H7 (cell line): ENCODE measurements at places on chromosomes 12 and 14. TPM values are rescaled to one million over a fixed set of nuclear protein-coding genes. Genes with fewer than 3 reads are reported as not detected.

Gene PRKD1
- total RNA-seq = 1.7 and 3.2 TPM in 2 replicates

Gene SYT10
- total RNA-seq = 0.69 and 0.92 TPM in 2 replicates

Gene PSMC6
- total RNA-seq = 113 and 143 TPM in 2 replicates

Gene SLC5A8
- total RNA-seq = not detected in 2 replicates

Gene SERPINA9
- total RNA-seq = not detected in 2 replicates

Gene PTPRR
- total RNA-seq = 0.59 and 0.85 TPM in 2 replicates

Gene KLRC3
- total RNA-seq = not detected in 2 replicates

Gene PTPN21
- 3.5 and 6.1 TPM in 2 replicates for total RNA-seq

Gene FAIM2
- not detected in 2 replicates for total RNA-seq

DNA sequence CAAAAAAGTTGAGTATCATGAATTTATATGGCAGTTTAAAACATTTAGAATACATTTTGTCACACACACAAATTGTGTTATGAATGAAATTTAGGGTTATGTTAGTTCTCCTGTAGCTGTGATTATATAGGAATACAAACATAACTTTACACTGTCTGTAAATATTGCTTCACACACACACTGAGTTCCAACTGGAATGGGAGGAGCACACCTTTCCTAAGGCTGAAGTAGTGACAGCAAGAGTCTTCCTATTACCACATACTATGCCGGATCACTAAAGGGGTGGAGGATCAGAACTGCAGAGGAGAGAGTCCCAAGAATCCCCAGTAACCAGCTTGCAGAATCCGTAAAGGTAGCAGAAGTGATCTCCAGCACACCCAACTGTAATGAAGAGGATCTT, 63.7 kb downstream of the DNAI7 start:
- DNase-seq = no peak

DNA sequence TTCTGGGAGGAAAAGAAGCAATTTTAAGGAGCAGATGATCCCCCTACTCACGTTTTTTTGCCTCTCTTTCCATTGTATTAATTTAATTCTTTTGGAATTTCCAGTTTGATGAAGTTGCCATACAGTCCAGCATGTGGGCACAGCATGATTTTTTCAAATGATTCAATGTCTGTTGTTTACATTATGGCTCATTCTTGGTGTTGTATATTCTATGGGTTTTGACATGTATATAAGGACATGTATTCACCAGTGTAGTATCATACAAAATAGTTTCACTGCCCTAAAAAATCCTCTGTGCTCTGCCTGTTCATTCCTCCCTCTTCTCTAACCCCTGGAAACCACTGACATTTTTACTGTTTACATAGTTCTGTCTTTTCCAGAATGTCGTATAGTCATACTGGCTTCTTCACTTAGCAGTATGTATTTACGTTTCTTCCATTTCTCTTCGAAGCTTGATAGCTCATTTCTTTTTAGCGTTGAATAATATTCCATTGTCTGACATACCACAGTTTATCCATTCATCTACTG, 13.3 kb upstream of the KLHDC2 start:
- no peak for DNase-seq

DNA sequence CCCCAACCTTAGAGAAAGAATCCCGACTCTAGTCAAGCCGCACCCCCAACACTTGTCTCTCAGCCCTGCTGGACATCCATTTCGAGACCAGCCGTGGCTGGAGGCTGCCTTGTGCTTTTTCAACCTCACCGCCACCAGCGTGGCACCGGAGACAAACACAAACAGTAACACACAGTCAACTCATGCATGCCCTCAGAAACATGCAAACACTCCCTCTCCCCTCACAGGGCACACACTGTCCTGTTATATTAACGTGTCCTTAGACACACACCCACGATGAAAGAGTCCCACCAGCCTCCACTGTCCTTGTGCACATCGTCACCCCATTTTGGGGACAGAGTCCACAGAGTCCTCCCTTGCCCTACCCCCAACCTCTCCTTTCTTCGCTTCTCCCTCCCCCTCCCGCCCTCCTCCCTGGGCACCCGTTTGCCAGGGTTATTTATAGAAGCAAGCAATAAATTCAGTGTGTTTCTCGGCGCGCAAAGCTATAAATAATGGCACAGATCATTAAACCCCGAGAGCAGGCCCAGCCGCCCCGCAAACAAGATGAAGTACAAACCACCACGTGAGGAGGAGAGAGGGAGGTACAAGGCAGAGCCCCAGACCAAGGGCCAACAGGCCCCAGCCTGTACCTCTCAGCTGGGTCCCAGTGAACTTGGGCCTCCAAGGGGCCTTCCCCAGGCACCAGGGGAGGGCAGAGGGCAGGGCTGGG, 27.9 kb downstream of the SMUG1 start:
- no peak for DNase-seq

GRCh38 chr12:129119537-129119936, 266.3 kb downstream of the GLT1D1 start:
- peak; percentile 43 for DNase-seq

DNA sequence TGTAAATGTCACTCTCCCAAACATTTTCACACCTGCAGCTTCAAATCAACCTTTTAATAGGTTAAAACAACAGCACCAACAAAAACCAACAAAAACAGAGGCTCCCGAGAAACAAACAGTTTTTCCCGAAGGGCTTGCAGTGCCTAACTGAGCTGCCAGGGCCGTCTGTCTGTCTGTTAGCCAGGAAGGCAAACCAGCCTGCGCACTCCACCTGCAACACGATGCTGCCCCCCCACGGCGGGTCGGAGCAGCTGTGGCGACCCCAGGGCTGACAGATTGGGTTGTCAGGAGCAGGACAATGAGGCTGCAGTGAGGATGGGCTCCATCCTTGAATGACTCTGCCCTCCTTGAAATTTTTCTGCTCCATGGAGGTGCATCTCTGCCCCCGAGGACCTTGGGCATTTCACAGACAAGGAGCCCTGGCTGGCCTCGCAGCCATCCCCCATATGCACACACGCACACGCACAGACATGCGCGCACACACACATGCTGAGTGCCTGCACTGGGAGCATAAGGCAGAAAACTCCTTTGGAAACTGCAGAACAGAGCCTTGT, 2.6 kb downstream of the RTL1 start:
- DNase-seq = peak; percentile 81
